ENCODE measurements at places on chromosomes 11 and 22. TPM values are rescaled to one million over a fixed set of nuclear protein-coding genes. Genes with fewer than 3 reads are reported as not detected.

GRCh38 chr22:45594123-45594941 lies 77.3 kb upstream of the ATXN10 start:
- H3K4me1 ChIP-seq = no peaks in the 10 kb centered on the region
- no peaks in the 10 kb centered on the region for H3K27me3 ChIP-seq
- no peak overlapping the region for H3K27ac ChIP-seq
- H3K4me3 ChIP-seq = no peak overlapping the region
- no peak for DNase-seq

DNA sequence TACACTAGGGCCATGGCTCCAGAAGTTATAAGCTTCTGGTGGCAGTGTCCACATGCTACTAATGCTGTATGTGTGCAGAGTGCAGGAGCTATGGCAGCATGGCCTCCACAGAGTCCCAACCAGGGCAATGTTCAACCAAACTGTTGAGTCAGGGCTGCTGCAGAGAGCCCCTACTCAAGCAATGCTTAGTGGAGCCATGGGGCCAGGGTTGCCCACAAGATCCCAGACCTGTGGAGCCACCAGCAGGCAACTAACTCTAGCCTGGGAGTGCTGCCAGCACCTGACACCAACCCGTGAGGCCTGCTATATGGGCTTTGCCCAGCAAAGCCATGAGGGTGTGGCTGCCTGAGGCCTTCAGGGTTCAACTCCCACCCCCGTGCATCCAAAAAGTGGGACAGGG lies 655.2 kb downstream of the TBC1D22A start:
- DNase-seq = no peak
- no peaks in the 10 kb centered on the region for H3K4me1 ChIP-seq
- H3K4me3 ChIP-seq = no peak overlapping the region
- no peaks in the 10 kb centered on the region for H3K27me3 ChIP-seq

DNA sequence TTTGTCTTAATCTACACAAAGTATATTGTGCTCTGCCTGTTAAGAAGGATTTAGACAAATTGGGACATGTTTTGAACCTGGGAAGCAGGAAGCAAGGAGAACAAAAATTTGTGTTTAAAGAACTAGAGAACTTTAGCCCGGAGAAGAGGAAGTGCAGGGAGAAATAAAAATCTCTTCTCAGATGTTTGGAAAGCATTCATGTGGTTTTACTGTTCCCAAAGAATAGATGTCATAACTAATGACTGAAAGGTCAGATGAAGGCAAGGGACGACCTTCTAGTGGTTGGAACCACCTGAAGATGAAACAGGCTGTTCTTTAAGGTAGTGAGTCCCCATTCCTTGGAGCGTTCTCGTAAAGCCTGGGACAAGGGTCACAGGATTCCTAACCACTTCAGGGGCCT lies 38.3 kb downstream of the IRAG1 start:
- no peak overlapping the region for H3K4me3 ChIP-seq
- H3K27ac ChIP-seq = no peak overlapping the region
- no peaks in the 10 kb centered on the region for H3K27me3 ChIP-seq
- no peaks in the 10 kb centered on the region for H3K4me1 ChIP-seq
- no peak for DNase-seq

DNA sequence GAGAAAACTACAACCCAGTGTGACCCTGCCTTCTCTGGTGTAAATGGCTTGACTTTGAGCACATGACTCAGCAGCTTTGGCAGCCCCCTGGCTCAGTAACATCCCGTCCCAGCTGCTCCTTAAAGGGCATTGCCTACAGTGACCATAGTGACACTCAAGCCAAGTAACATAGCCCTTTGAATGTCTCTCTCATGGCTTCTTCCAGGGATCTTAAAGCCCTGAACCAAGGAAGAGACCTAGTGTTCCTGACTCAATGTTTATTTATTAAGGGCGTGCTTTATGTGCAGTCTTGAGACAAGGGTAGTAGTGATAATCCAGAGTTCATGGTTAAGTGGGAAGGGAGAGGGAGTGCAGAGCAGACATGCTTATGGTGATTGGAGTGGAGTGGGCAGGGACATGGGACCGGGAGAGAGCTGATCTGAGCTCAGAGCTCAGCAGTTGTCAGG lies 125.7 kb downstream of the PARVA start:
- no peak overlapping the region for H3K27ac ChIP-seq
- no peak for DNase-seq
- no peaks in the 10 kb centered on the region for H3K4me1 ChIP-seq

DNA sequence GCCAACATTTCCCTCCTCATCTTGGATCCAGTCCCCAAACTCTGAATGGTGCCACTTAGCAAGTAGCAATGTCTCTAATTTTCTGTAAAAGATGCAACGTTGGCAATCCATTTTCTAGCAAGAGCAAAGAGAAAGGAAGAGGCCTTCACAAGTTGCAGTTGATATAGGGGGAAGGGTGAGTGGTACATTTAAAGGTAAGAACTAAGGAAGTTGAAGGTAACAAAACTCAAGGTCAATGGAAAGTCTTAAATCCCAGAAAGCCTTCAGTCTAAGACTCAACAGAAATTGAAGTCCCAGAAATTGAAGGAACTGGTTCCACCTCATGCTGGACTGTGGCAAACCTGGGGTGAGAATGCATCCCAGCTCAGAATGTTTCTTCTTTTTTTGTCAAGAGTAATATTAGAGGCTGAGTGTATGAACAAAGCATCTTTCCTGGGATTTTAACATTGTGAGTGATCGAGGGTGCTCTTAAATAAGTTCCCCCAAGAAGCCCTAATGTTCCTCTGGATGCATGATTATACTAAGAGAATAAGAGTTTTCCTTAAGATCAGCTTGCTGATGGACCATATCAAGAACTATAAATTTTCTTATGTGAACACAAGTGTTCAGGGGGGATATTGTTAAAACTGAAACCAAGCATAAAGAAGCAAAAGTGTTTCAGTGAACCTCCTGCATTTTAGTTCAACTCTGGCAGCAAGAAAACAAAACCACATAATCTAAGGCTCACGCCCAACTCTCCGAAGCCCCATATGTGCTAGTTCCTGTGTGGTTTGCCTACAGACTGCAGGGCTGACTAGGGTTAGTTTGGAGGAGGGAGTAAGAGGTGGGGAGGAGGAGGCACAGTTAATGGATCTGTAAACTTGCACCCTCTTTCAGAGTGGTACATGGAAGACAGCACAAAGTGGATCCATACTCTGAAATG lies at the start of gene GRAP2:
Gene GRAP2, plus strand, starts transcription at position 779 of the 922 bp plus-strand sequence. CDS start 46,023 bp downstream, outside the sequence.
- no peaks in the 10 kb centered on the region for H3K36me3 ChIP-seq
- H3K4me3 ChIP-seq = peak within 1 kb of the TSS; percentile 98
- DNase-seq = peak; percentile 95
- H3K27me3 ChIP-seq = no peaks in the 10 kb centered on the region

DNA sequence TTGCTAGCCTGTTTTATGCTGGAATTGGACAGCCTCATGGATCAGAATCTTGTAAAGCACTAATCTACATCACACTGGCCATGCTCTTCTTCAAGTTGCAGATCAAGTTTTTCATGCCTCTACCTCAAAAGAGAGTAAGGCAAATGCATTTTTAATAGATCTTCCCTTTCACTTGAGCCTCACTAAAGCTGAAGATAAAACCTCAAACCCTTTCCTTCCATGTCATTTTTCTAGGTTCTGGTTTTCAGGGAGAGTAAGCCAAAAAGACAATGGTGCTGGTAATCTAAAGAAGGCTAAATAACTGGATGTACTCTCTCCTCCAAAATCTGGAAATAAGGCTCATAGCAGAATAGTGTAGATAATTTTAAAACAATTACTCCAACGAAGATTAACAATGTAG lies 28.3 kb downstream of the POU2AF1 start:
- no peak for DNase-seq
- H3K27me3 ChIP-seq = peaks cover 3% of the 10 kb centered on the region
- H3K4me1 ChIP-seq = no peaks in the 10 kb centered on the region
- no peaks in the 10 kb centered on the region for H3K36me3 ChIP-seq
- no peak overlapping the region for H3K27ac ChIP-seq
- H3K4me3 ChIP-seq = no peak overlapping the region

- H3K27ac ChIP-seq = no peak overlapping the region
- no peak for DNase-seq
- H3K27me3 ChIP-seq = no peaks in the 10 kb centered on the region
- H3K4me1 ChIP-seq = no peaks in the 10 kb centered on the region
- H3K36me3 ChIP-seq = no peaks in the 10 kb centered on the region
These were observed 49.1 kb upstream of the SEPTIN5 start for GRCh38 chr22:19664951-19665783.

GRCh38 chr11:82842019-82842418 lies 58.2 kb downstream of the PRCP start:
- no peak for DNase-seq
- no peak overlapping the region for H3K27ac ChIP-seq
- no peak overlapping the region for H3K4me3 ChIP-seq
- H3K27me3 ChIP-seq = no peaks in the 10 kb centered on the region

GRCh38 chr11:114274637-114275036 lies 21.6 kb upstream of the NNMT start:
- H3K27ac ChIP-seq = no peak overlapping the region
- DNase-seq = no peak
- H3K27me3 ChIP-seq = peaks cover 13% of the 10 kb centered on the region
- H3K36me3 ChIP-seq = no peaks in the 10 kb centered on the region

GRCh38 chr11:2260491-2261364 lies 9.7 kb downstream of the ASCL2 start:
- no peak overlapping the region for H3K27ac ChIP-seq
- no peaks in the 10 kb centered on the region for H3K36me3 ChIP-seq
- no peaks in the 10 kb centered on the region for H3K27me3 ChIP-seq
- DNase-seq = no peak
- peaks cover 5% of the 10 kb centered on the region for H3K4me1 ChIP-seq

- H3K4me3 ChIP-seq = no peak overlapping the region
- no peak overlapping the region for H3K27ac ChIP-seq
- no peaks in the 10 kb centered on the region for H3K36me3 ChIP-seq
- H3K4me1 ChIP-seq = no peaks in the 10 kb centered on the region
- no peak for DNase-seq
These were observed 648.2 kb downstream of the FAM181B start for GRCh38 chr11:82085493-82085892.

GRCh38 chr11:131802440-131803115 lies 432.2 kb downstream of the NTM start:
- H3K36me3 ChIP-seq = no peaks in the 10 kb centered on the region
- no peaks in the 10 kb centered on the region for H3K27me3 ChIP-seq
- H3K4me3 ChIP-seq = no peak overlapping the region

GRCh38 chr11:107882095-107882820 lies 23.7 kb upstream of the SLC35F2 start:
- no peaks in the 10 kb centered on the region for H3K4me1 ChIP-seq
- H3K27ac ChIP-seq = no peak overlapping the region
- no peak for DNase-seq
- H3K36me3 ChIP-seq = no peaks in the 10 kb centered on the region
- no peak overlapping the region for H3K4me3 ChIP-seq

DNA sequence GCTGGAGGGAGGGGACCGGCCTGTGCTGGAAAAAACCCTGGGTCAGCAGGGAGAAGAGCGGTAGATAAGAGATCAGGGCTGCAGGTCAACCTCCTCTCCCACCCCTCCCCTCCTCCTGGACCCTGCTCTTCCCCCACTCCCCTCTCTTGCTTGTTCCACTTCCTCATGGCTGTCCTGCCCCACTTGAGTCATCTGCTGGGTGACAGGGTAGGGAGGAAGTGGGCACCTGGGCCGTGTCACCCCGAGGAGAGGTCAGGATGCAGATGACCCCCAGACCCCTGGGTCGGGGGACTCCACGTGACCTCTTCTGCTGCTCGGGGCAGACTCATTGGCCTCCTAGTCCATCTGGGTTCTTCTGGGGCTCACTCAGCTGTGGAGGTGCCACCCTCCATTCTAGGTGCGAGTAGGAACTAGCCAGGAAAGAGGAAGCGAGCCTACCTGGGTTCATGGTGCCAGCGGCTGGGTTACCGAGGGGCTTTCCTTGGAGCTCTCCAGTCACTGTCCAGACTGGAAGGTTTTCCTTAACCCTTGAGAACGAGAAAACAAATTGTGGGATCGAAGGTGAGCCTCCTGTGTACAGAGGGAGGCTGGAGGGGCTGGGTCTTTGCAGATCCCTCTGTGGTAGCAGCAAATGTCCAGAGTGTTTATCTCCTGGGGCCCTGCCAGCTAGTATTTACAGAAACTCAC lies 6.5 kb downstream of the APOL2 start:
- H3K4me3 ChIP-seq = no peak overlapping the region
- no peak for DNase-seq
- no peak overlapping the region for H3K27ac ChIP-seq
- H3K4me1 ChIP-seq = peaks cover 20% of the 10 kb centered on the region
- peaks cover 79% of the 10 kb centered on the region for H3K36me3 ChIP-seq

- H3K27me3 ChIP-seq = no peaks in the 10 kb centered on the region
- no peak overlapping the region for H3K27ac ChIP-seq
- H3K4me1 ChIP-seq = no peaks in the 10 kb centered on the region
- DNase-seq = no peak
- H3K36me3 ChIP-seq = no peaks in the 10 kb centered on the region
- no peak overlapping the region for H3K4me3 ChIP-seq
These were observed 105.7 kb upstream of the LUZP2 start for GRCh38 chr11:24391167-24391566.

GRCh38 chr22:43110927-43111623 lies 525 bp downstream of the BIK start:
- H3K4me3 ChIP-seq = peak overlapping the region; percentile 57
- no peaks in the 10 kb centered on the region for H3K27me3 ChIP-seq
- no peaks in the 10 kb centered on the region for H3K36me3 ChIP-seq
- DNase-seq = peak; percentile 57

DNA sequence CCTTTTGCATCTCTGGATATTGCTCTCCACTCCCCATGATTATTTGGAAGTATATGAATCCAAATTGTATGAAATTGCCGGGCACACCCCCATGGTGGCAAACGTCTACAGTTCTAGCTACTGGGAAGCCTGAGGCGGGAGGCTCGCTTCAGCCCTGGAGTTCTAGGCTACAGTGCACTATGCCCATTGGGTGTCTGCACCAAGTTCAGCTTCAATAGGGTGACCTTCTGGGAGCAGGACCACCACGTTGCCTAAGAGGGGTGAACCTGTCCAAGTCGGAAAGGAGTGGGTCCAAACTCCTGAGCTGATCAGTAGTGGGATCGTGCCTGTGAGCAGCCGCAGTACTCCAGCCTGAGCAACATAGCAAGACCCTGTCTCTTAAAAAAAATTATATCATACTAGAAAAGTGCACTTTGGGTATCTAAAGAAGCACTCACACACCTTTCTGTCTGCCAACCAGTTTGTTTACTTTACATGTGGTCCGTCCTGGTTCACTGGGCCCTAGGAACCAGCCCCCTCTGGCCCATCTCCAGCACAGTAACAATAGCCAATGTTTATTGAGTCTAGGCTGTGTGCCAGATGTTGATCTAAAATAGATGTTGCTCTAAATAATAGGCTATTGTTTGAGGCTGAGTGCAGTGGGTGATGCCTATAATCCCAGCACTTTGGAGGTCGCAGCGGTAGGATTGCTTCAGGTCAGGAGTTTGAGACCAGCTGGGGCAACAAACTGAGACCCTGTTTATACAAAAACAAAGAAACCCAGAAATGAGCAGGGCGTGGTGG lies 16.4 kb upstream of the KAT5 start:
- H3K36me3 ChIP-seq = no peaks in the 10 kb centered on the region
- no peak for DNase-seq
- H3K4me3 ChIP-seq = no peak overlapping the region
- H3K4me1 ChIP-seq = no peaks in the 10 kb centered on the region

The PRG3 gene
- not detected for total RNA-seq

The TXN2 gene
- 31.5 TPM for total RNA-seq

The SLC22A6 gene
- not detected for total RNA-seq

The CALCB gene
- total RNA-seq = 0.25 TPM

The STK33 gene
- 0.49 TPM for total RNA-seq

The PATE4 gene
- total RNA-seq = not detected

The ASCL2 gene
- 0.20 TPM for total RNA-seq

The C11orf52 gene
- total RNA-seq = not detected

The MS4A1 gene
- total RNA-seq = 0.79 TPM

The SLN gene
- not detected for total RNA-seq

The MRGPRX3 gene
- total RNA-seq = not detected

The CCDC188 gene
- 0.44 TPM for total RNA-seq
